Heart left ventricle (tissue), 16 donors: ENCODE measurements at places on chromosomes 3 and 15.

GRCh38 chr3:141380987-141381386 is 12.7 kb downstream of the ZBTB38 start:
- DNase-seq, result no peak

GRCh38 chr3:43012174-43012573 is 33.1 kb downstream of the GASK1A start:
- DNase-seq, result no peak

DNA sequence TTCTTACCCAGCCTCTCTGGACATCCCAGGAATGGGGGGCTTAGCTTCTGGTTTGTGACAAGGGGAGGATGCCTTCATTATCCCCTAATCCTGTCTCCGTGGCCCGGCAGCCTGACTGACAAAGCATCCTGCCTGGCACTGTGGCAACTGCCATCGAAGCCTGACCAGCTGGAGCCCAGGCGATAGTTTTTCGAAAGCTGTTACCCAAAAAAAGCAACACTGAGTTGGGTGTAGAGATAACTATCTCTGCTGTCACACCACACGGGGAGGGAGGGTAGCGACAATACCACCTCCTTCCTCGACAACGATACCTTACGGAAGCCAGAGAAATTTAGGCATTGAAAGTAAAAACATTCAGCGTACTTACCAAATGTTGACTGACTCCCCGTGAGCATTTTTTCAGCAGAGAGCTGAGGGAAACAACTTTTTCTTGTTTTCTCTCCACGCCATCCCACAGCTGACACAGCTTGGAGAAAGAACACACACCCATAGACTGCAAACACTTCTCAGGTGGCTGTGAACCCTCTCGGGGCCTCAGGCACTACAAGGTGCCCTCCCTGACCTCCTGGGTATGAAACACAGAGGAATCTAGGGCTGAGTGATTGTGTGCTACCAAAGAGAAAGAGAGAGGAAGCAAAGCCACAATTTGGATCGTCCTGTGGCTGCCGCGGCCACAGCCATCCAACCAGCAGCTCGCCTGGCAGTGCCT is 361.9 kb upstream of the ICE2 start:
- DNase-seq, result no peak

- DNase-seq, result no peak
Measured at GRCh38 chr3:42745291-42745745, 27.7 kb downstream of the CCDC13 start.

GRCh38 chr3:26622621-26623418 is at the start of gene LRRC3B:
LRRC3B (plus strand) TSS chr3:26622772; CDS start chr3:26709673, 86,901 bp downstream.
- peak; percentile 17 for DNase-seq

GRCh38 chr3:197117114-197117513 is 87.5 kb upstream of the MELTF start:
- no peak for DNase-seq

- DNase-seq, result no peak
Measured at GRCh38 chr3:83877910-83878309, 1080.9 kb upstream of the CADM2 start.

- DNase-seq, result peak; percentile 69
Measured at GRCh38 chr3:129502641-129503408, 25.6 kb upstream of the RHO start.

DNA sequence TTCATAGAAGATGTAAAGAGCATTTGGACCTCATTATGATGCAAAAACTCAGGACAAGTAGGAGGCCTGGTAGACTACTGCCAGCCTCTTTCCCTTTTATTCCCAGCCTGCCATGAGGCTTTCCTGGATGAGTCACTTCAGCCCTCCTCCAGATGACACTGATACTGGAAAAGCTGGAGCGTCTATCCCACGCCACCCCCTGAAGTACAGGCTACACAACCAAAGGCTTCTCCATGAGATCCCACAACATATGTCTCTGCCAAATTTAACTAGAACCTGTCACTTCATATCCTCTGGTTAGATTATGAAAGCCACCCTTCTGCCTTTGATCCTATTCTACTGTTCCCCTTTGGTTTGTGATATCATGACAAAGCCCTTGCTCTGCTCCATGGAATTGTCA is 56.1 kb upstream of the CPNE4 start:
- DNase-seq, result no peak

DNA sequence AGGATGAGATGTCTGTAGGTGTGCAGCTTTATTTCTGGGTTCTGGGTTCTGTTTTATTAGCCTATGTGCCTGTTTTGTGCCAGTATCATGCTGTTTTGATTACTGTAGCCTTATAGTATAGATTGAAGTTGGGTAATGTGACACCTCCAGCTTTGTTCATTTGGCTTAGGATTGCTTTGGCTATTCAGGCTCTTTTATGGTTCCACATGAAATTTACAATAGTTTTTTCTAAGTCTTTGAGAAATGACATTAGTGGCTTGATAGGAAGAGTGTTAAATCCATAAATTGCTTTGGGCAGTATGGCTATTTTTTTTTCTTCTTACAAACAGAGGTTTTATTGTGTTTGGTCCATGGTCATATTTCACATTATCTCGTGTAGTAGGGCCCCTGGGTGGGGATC is 285.8 kb upstream of the GADL1 start:
- DNase-seq, result no peak

DNA sequence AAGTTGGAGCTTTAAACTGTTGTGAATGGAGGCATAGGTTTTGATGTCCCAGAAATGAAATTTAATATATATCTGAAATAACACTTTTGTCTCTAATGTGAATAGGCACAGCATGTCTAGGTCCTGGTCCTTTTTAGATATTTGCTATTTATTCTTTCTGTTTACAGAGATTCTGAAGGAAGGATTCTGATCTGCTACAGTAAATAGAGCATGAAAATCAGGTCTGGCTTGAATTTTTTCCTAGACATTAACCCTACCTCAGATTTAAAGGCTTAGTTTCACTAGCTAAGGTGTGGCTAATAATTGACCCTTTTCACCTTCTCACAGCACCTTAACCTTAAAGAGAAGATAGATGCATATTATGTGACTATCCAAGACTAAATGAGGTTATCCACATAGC is 48.0 kb upstream of the SYNPR start:
- DNase-seq, result no peak

GRCh38 chr15:52362497-52362896 is 66.9 kb upstream of the MYO5C start:
- DNase-seq, result no peak

GRCh38 chr3:153069598-153070510 is 92.2 kb upstream of the RAP2B start:
- no peak for DNase-seq

DNA sequence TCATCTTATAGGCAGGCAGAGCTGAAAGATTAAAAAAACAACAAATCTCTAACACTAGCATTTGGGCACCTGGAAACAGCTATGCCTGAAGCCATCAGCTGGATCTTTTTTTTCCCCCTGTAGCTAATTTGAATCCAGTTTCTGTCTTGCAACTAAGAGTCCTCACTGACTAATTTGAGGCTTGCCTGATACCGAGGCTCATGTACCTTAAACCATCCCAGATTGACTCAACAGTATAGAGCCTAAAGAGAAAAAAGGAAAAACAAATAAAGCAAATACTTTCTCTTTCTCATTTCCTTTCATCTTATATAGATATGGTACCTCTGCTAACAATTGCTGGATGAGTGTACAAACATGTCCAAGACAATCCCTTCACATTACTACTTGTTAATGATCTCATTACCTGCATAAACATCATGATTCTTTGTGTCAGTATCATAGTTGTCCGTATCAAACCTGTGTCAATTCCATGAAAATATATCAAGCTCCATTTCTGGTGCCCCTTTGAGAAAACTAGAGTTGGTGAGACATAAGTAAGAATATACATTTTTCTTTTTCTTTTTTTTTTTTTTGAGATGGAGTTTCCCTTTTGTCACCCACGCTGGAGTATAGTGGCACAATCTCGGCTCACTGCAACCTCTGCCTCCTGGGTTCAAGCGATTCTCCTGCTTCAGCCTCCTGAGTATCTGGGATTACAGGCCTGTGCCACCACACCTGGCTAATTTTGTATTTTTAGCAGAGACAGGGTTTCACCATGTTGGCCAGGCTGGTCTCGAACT is 43.1 kb downstream of the BHLHE40 start:
- DNase-seq, result no peak

- DNase-seq, result no peak
Measured at GRCh38 chr3:59839283-59839682, 789.5 kb upstream of the CFAP20DC start.

DNA sequence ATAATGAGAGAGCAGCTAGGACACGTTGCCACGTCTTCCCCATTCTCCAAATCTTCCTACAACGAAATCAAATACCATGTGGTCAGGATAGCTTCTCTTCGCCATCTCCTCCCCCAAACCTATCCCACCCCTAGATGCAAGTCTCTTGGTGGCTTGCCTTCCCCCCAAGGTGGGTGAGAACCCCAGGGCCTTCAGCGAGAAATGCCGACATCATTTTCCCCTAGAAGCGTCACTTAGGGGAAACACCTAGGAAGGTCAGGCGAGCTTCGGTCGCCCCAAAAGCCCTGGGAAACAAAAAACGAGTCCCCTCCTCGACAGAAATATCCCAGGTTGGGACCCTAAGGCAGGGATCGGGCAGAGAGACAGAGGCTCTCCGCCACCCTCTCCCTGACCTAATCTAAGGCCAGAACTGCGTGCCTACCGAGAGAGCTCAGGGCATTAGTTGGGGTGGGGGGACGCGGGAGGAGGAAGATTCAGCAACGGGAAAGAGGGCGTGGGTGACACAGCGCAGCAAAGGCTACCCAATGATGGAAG is 502 bp downstream of the DPH3 start:
- no peak for DNase-seq

GRCh38 chr15:67548236-67548852 is 5.8 kb downstream of the MAP2K5 start:
- no peak for DNase-seq

DNA sequence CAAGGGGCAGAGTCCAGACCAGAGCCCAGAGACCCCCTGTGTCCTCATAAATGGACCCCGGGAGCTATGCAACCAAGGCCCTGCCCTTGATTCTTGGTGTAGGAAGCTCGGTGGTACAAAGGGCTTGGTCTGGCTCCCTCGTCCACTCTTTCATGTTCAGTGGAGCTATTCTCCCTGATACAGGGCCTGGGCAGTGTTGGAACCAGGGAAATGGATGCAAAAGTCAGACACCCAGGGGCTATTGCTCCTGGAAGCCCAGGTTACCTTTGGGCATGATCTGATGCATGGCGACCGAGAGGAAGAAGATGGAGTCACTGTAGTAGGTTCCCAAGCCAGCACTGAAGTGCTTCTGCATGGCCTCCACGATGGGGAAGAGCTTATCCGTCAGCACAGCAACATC is 44.5 kb downstream of the XXYLT1 start:
- DNase-seq, result no peak

GRCh38 chr3:188578576-188579363 is 424.8 kb downstream of the LPP start:
- DNase-seq, result peak; percentile 80

- DNase-seq, result no peak
Measured at GRCh38 chr3:179942553-179943075, 94.1 kb downstream of the PEX5L start.

GRCh38 chr3:16448639-16449070 is 64.8 kb downstream of the RFTN1 start:
- DNase-seq, result peak; percentile 81
